ENCODE measurements at places on chromosomes 12 and 14.

GRCh38 chr14:61238611-61239245, 42.4 kb downstream of the TMEM30B start:
- peaks cover 25% of the 10 kb centered on the region for H3K36me3 ChIP-seq
- H3K27me3 ChIP-seq, result peaks cover 6% of the 10 kb centered on the region
- peaks cover 63% of the 10 kb centered on the region for H3K4me1 ChIP-seq
- 0 out of 2 replicates have a peak overlapping the region, but pooled peaks have one; percentile 2 for H3K4me3 ChIP-seq
- H3K27ac ChIP-seq, result peak overlapping the region; percentile 85
- DNase-seq, result no peak

GRCh38 chr12:69653703-69654102, 43.0 kb upstream of the LRRC10 start:
- no peak for DNase-seq
- H3K36me3 ChIP-seq, result no peaks in the 10 kb centered on the region
- H3K4me1 ChIP-seq, result no peaks in the 10 kb centered on the region
- H3K27me3 ChIP-seq, result no peaks in the 10 kb centered on the region

DNA sequence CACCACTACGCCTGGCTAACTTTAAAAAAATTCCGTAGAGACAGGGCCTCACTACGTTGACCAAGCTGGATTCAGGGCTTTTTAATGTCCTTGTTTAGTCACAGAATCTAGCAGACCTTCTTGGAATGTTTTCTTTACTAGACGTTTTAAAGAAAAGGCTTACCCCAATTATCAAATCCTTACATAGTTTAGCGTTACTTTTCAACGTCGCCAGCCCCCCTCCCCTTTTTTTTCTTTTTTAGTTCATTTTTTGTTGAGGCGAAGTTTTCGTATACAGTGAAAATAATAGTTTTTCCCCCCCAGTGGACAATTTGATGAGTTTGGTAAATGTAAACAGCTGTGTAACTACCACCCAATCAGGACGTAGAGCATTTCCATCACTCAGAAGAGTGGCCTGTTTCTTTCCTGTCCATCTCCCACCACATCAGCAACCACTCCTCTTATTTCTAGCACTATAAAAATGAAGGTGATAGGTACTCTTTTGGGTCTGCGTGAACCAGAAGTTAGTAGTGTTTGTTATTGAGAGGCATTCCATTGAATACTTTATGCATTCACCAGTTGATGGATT, 753 bp upstream of the DLGAP5 start:
- H3K4me3 ChIP-seq, result peak overlapping the region; percentile 98
- peaks cover 25% of the 10 kb centered on the region for H3K4me1 ChIP-seq
- H3K36me3 ChIP-seq, result peaks cover 25% of the 10 kb centered on the region
- H3K27ac ChIP-seq, result peak overlapping the region; percentile 29

- peaks cover 20% of the 10 kb centered on the region for H3K4me1 ChIP-seq
- no peak for DNase-seq
- no peak overlapping the region for H3K27ac ChIP-seq
- peaks cover 21% of the 10 kb centered on the region for H3K36me3 ChIP-seq
These were observed 81.4 kb upstream of the NCOR2 start for GRCh38 chr12:124648710-124649384.

- H3K4me3 ChIP-seq, result no peak overlapping the region
- peaks cover 2% of the 10 kb centered on the region for H3K36me3 ChIP-seq
- DNase-seq, result no peak
- no peaks in the 10 kb centered on the region for H3K4me1 ChIP-seq
These were observed 11.1 kb upstream of the NDUFA12 start for GRCh38 chr12:95014554-95014953.

DNA sequence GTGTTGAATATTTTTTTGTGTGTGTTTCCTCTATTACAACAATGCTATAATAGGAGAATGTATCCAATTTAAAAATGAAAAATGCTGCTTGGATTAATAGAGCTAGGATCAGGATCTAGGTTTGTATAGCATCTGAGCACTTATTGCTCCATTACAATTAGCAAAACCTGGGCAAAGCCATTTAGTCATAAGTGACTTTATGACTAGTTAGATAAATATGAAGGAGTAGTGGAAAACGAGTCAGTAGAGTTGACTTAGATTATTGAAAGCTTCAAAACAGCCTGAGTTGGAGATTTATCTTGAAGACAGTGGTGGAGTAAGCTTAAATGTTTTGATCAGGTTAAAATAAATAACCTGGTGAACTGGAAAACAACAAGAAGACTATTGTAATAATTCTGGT, 2.8 kb downstream of the MED21 start:
- H3K4me3 ChIP-seq, result no peak overlapping the region
- H3K27me3 ChIP-seq, result no peaks in the 10 kb centered on the region
- no peak for DNase-seq
- no peak overlapping the region for H3K27ac ChIP-seq

All from WTC11 (cell line).